Thyroid gland (tissue), 4 donors: ENCODE measurements at places on chromosomes 3 and 15.

DNA sequence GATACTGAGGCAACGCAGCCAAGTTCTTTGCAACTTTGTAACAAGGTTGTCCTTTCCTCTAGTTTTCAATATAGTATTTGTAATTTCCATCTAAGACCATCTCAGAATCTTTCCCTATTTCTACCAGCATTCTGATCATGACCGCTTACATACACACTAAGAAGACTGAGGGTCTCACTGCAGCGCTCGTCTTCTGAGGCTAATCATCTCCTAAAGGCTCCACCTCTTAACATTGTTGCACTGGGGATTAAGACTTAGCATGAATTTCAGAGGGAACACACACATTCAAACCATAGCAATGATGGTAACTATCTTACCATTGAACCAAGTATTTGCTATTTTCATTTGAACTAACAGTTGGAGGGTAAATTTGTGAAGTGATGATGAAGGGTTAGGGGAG, 463.3 kb upstream of the CCDC54 start:
- H3K27ac ChIP-seq, result no peak overlapping the region
- no peaks in the 10 kb centered on the region for H3K4me1 ChIP-seq
- H3K27me3 ChIP-seq, result no peaks in the 10 kb centered on the region
- H3K4me3 ChIP-seq, result no peak overlapping the region
- no peaks in the 10 kb centered on the region for H3K36me3 ChIP-seq
- DNase-seq, result no peak

- no peak overlapping the region for H3K4me3 ChIP-seq
- DNase-seq, result no peak
- H3K27ac ChIP-seq, result no peak overlapping the region
- peaks cover 8% of the 10 kb centered on the region for H3K36me3 ChIP-seq
Observed at GRCh38 chr15:68285259-68285980, 7.9 kb downstream of the FEM1B start.

- H3K36me3 ChIP-seq, result no peaks in the 10 kb centered on the region
- H3K4me3 ChIP-seq, result no peak overlapping the region
- peaks cover 54% of the 10 kb centered on the region for H3K4me1 ChIP-seq
- H3K27ac ChIP-seq, result peak overlapping the region; percentile 47
- H3K27me3 ChIP-seq, result no peaks in the 10 kb centered on the region
- no peak for DNase-seq
Observed at GRCh38 chr3:119352034-119352609, 57.9 kb downstream of the ARHGAP31 start.

GRCh38 chr3:25412269-25412668, 15.8 kb upstream of the RARB start:
- no peak overlapping the region for H3K4me3 ChIP-seq
- DNase-seq, result no peak
- H3K36me3 ChIP-seq, result no peaks in the 10 kb centered on the region
- H3K4me1 ChIP-seq, result no peaks in the 10 kb centered on the region
- H3K27ac ChIP-seq, result no peak overlapping the region
- H3K27me3 ChIP-seq, result no peaks in the 10 kb centered on the region

DNA sequence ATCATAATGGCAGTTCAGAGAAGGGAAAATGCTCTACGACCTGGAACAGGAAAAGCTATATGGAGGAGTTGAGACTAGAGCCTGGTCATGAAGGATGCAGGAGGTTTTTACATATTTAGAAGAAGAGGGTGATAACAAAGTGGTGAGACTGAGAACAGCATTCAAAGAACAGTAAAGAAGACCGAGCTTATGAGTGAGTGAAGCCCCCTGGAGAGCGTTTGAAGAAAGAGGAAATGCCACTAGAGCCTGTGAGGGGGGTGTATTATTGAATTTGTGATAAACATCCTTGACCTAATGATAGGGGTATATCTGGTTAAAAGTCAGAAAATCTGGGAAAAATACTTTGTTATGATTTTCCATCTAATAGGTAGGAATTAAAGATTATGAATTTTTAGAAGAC, 4.2 kb downstream of the PARP9 start:
- peaks cover 18% of the 10 kb centered on the region for H3K4me1 ChIP-seq
- DNase-seq, result no peak
- no peaks in the 10 kb centered on the region for H3K27me3 ChIP-seq
- H3K27ac ChIP-seq, result no peak overlapping the region
- peaks cover 13% of the 10 kb centered on the region for H3K36me3 ChIP-seq

DNA sequence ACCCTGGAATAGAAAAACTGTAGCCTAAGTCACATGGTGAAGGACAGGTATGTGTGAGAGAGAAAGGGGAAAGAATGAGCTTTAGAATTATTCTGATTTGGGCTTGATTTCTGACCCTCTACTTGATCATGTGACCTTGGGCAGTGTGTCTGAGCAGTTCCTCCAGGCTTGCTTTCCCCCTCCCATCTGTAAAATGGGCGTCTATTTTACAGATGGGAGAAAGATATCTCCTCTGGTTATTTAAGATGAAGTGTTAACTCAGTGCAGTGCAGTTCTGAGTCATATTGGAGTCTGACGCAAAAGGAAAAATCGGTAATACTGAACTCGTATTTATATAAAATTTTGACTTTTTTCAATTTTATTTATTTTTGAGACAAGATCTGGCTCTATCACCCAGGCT, 38.1 kb upstream of the LMOD3 start:
- no peaks in the 10 kb centered on the region for H3K4me1 ChIP-seq
- no peak overlapping the region for H3K4me3 ChIP-seq
- H3K27me3 ChIP-seq, result no peaks in the 10 kb centered on the region

DNA sequence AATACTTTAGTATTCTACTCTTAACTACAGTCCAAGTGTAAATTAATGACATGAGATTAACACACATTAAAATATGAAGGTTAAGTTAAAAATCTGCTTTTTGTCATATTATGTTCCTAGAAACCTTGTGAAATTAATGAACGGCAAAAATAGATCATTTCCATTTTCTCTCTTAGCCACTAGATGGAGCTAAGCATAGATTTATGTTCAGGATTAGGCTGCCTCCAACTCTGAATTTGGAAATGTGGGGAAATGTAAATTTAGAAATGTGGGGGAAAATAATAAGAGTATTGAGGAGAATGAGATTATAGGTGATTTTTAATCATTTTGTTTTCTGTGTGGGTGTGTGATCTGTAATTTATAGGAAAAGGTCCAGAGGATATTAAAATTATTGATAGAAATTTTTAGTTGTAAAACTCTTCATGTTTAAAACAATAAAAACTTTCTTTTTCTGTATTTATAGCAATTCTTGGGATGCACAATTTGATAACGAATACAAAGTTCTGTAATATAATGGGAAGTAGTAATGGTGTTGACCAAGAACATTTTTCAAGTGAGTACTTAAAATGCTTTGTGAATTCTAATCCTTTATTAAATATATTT, 59.2 kb downstream of the TMOD3 start:
- H3K27ac ChIP-seq, result no peak overlapping the region
- H3K4me1 ChIP-seq, result peaks cover 14% of the 10 kb centered on the region
- no peak for DNase-seq
- H3K27me3 ChIP-seq, result no peaks in the 10 kb centered on the region

- H3K4me1 ChIP-seq, result no peaks in the 10 kb centered on the region
- H3K4me3 ChIP-seq, result no peak overlapping the region
- no peak for DNase-seq
- no peaks in the 10 kb centered on the region for H3K36me3 ChIP-seq
Observed at GRCh38 chr3:17979252-17979651, 236.8 kb upstream of the TBC1D5 start.

GRCh38 chr3:18531662-18532061, 106.5 kb upstream of the SATB1 start:
- H3K4me1 ChIP-seq, result no peaks in the 10 kb centered on the region
- DNase-seq, result no peak
- no peak overlapping the region for H3K27ac ChIP-seq
- H3K4me3 ChIP-seq, result no peak overlapping the region

GRCh38 chr15:55859681-55860080, 116.7 kb upstream of the PRTG start:
- no peaks in the 10 kb centered on the region for H3K27me3 ChIP-seq
- H3K4me3 ChIP-seq, result no peak overlapping the region
- DNase-seq, result no peak
- no peaks in the 10 kb centered on the region for H3K4me1 ChIP-seq
- H3K27ac ChIP-seq, result no peak overlapping the region

GRCh38 chr15:71705151-71705550, 105.2 kb upstream of the NR2E3 start:
- peaks cover 4% of the 10 kb centered on the region for H3K4me1 ChIP-seq
- H3K4me3 ChIP-seq, result no peak overlapping the region
- no peaks in the 10 kb centered on the region for H3K36me3 ChIP-seq
- H3K27ac ChIP-seq, result no peak overlapping the region
- no peaks in the 10 kb centered on the region for H3K27me3 ChIP-seq

GRCh38 chr3:171262431-171262830, 197.8 kb downstream of the TNIK start:
- no peak for DNase-seq
- H3K4me3 ChIP-seq, result no peak overlapping the region
- H3K27me3 ChIP-seq, result no peaks in the 10 kb centered on the region

DNA sequence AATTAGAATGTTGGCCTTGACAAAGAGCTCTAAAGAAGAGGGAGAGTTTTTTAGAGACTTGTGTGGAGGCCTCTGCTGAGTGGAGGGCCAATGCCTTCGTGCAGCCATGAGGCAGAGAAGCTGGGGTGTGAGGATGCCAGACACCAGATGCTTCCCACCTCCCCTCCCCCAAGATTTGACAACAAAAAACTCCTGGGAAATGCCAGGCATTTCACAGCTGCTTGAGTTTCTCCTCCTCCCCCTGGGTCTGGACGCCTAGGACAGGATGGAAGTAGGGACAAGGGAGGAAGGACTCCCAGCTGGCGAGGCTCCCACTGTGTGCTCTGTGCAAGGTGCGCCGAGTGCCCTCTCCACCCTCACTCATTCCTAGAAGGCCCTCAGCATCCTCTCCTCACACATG, 20.1 kb downstream of the TGM4 start:
- no peak for DNase-seq
- no peaks in the 10 kb centered on the region for H3K4me1 ChIP-seq
- no peaks in the 10 kb centered on the region for H3K27me3 ChIP-seq
- no peaks in the 10 kb centered on the region for H3K36me3 ChIP-seq
- H3K27ac ChIP-seq, result no peak overlapping the region
- H3K4me3 ChIP-seq, result no peak overlapping the region

DNA sequence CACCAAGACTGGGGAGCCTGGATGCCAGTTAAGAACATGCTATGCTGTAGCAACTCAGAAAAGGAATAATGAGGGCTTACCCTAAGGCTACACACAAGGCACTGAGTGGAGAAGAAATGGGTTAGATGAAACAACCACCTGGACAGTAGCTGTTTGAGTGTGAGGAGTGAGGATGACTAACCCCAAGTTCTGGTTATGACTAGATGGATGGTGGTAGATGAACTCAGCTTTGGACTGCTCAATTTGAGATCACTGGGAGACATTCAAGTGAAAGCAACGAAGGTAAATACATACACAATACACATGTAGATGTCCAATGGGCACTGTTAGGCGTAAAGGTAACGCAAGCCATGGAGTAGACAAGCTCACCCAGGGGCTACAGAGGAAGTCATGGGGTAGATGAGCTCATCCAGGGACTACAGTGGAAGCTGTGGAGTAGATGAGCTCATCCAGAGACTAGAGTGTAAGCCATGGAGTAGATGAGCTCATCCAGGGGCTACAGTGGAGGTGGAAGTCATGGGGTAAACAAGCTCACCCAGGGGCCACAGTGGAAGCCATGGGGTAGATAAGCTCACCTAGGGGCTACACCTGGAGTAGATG, 98.3 kb downstream of the ANO10 start:
- no peaks in the 10 kb centered on the region for H3K27me3 ChIP-seq
- no peak overlapping the region for H3K27ac ChIP-seq
- H3K4me3 ChIP-seq, result no peak overlapping the region
- DNase-seq, result no peak
- H3K36me3 ChIP-seq, result no peaks in the 10 kb centered on the region
- H3K4me1 ChIP-seq, result no peaks in the 10 kb centered on the region

GRCh38 chr15:95498961-95499360, 831.5 kb upstream of the NR2F2 start:
- H3K27me3 ChIP-seq, result no peaks in the 10 kb centered on the region
- no peak for DNase-seq
- no peak overlapping the region for H3K27ac ChIP-seq
- no peaks in the 10 kb centered on the region for H3K36me3 ChIP-seq
- no peak overlapping the region for H3K4me3 ChIP-seq

DNA sequence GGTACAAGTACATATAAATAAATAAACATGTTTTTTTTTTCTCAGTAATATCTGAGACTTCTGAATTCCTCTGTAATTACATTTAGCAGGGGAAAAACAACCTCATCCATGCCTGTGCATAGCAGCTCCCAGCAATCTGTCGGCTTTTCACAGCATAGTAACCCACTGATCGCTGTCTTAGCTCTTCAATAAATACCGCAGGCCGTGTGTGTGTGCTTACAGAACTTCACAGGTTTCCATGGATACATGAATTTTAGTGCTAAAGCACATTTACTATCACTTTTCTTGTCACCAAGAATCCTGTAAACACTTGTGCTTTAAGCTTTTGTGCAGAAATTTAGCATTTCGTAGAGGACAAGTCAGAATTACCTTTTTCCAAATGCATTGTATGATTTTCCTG, 4.0 kb upstream of the PLAAT1 start:
- no peaks in the 10 kb centered on the region for H3K4me1 ChIP-seq
- no peak overlapping the region for H3K27ac ChIP-seq
- H3K4me3 ChIP-seq, result no peak overlapping the region

- no peak overlapping the region for H3K27ac ChIP-seq
- H3K4me3 ChIP-seq, result no peak overlapping the region
- no peaks in the 10 kb centered on the region for H3K4me1 ChIP-seq
- peaks cover 4% of the 10 kb centered on the region for H3K27me3 ChIP-seq
- no peaks in the 10 kb centered on the region for H3K36me3 ChIP-seq
Observed at GRCh38 chr15:91496754-91497691, 356.5 kb upstream of the SLCO3A1 start.

- H3K27ac ChIP-seq, result no peak overlapping the region
- no peaks in the 10 kb centered on the region for H3K4me1 ChIP-seq
- H3K27me3 ChIP-seq, result no peaks in the 10 kb centered on the region
- DNase-seq, result no peak
- H3K4me3 ChIP-seq, result no peak overlapping the region
Observed at GRCh38 chr3:53083521-53083920, 37.6 kb upstream of the SFMBT1 start.

GRCh38 chr15:59169251-59169708, 37.4 kb upstream of the LDHAL6B start:
- H3K4me3 ChIP-seq, result no peak overlapping the region
- no peak for DNase-seq
- no peaks in the 10 kb centered on the region for H3K36me3 ChIP-seq
- H3K27ac ChIP-seq, result peak overlapping the region; percentile 88
- H3K4me1 ChIP-seq, result peaks cover 38% of the 10 kb centered on the region
